ENCODE measurements at places on chromosomes 2 and 18. TPM values are rescaled to one million over a fixed set of nuclear protein-coding genes. Genes with fewer than 3 reads are reported as not detected.

Gene CYTIP
- not detected for total RNA-seq

- H3K4me3 ChIP-seq, result no peak overlapping the region
- no peak overlapping the region for H3K27ac ChIP-seq
- H3K36me3 ChIP-seq, result no peaks in the 10 kb centered on the region
- H3K27me3 ChIP-seq, result no peaks in the 10 kb centered on the region
- no peaks in the 10 kb centered on the region for H3K4me1 ChIP-seq
Observed at GRCh38 chr18:51480407-51481261, 283.2 kb upstream of the MEX3C start.

- no peaks in the 10 kb centered on the region for H3K27me3 ChIP-seq
- no peaks in the 10 kb centered on the region for H3K36me3 ChIP-seq
- H3K27ac ChIP-seq, result no peak overlapping the region
- DNase-seq, result no peak
- H3K4me3 ChIP-seq, result no peak overlapping the region
Observed at GRCh38 chr2:196201229-196202009, 30.0 kb upstream of the STK17B start.

DNA sequence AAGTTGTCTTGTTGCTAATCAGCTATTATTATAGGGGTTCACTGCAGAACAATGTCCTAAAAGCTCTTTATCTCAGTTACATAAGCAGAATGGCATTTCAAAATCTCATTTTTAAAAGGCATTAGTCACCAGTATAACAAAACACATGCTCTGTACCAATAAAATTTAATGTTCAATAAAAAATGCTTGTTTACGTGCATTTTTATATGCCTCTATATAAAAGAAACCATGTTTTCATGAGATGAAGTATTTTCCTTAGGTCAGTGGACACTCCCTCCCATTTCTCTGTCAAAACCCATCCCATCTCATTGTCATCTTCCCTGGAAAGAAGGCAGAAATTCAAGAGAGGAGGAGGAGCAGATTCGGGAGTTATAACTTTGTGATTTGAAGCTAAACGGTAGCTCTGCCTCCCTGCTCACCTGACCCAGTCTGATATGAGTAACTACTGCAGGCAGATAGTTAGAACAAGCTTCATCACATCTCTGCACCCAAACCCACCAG is 231.9 kb upstream of the SIX2 start:
- no peak for DNase-seq
- peaks cover 48% of the 10 kb centered on the region for H3K4me1 ChIP-seq
- no peaks in the 10 kb centered on the region for H3K36me3 ChIP-seq

DNA sequence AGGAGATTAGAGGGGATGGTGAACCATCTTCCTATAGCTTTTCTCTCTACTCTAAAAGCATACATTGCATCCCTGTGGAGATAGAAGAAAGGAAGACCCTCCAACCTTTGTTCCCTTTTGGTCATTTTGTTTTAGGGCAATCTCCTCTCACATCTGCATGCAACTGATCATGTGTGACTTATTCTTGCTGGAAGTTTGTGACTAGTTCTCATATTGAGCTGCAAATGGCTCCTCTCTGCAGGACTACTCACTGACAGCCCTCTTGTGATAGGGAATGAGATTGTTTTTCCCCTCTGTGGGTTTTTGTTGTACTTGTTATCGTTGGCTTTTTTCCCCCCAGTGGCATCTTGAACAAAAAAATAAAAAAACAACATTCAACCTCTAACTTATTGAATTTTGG is 416.0 kb upstream of the CNTNAP5 start:
- no peak overlapping the region for H3K27ac ChIP-seq
- H3K4me3 ChIP-seq, result no peak overlapping the region
- H3K27me3 ChIP-seq, result no peaks in the 10 kb centered on the region
- H3K4me1 ChIP-seq, result no peaks in the 10 kb centered on the region

Measured in PC-9 (cell line).